NT2/D1 (cell line): ENCODE measurements at places on chromosomes 7 and 10.

- DNase-seq: no peak
Observed at GRCh38 chr7:31853380-31853779, 166.4 kb downstream of the PPP1R17 start.

- DNase-seq: no peak
Observed at GRCh38 chr10:14658331-14659127, 116.2 kb downstream of the FAM107B start.

GRCh38 chr7:2151801-2152612 lies 80.7 kb downstream of the MAD1L1 start:
- no peak for DNase-seq

- no peak for DNase-seq
Observed at GRCh38 chr7:101560856-101561255, 68.2 kb downstream of the MYL10 start.

- DNase-seq: no peak
Observed at GRCh38 chr7:30907527-30908267, 4.0 kb upstream of the AQP1 start.

GRCh38 chr7:7808156-7808555 lies 89.7 kb upstream of the RPA3 start:
- no peak for DNase-seq

- DNase-seq: no peak
Observed at GRCh38 chr10:69492091-69492745, 41.0 kb downstream of the TSPAN15 start.

DNA sequence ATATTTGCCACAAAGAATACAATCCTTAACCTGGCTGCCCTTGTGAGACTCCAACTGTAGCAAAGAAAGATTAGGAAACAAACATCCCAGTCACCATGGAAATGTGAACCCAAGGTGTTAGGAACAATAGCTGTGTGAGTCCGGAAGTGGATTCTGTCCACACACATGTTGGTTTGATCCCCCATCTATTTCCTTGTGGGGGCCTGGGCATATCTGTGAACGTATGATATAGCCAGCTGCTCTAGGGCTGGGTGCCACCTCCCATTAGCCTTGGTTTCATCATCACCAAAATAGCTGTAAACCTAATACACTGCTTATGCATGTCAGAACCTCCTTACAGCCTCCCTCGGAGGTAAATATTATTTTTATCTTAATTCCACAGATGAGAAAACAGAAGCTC lies 26.4 kb downstream of the GRK5 start:
- no peak for DNase-seq

DNA sequence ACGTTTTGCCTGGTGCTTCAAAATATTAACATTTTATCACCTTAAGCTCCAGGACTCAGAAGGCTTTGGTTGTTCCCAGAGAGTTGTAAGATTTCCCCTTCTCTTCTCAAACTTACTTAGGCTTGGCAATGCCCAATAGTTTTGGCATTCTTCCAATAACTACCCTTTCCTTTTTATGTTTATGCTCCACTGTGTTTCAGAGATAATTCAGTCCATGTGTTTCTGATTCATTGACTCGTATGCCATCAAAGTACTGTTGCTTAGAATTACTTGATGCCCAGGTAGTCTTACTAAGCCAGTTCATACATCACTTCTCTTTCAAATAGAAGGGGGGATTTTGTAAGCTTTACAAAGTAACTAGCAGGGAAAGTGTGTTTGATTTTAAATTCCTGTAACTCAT lies 66.6 kb downstream of the AGMO start:
- no peak for DNase-seq

DNA sequence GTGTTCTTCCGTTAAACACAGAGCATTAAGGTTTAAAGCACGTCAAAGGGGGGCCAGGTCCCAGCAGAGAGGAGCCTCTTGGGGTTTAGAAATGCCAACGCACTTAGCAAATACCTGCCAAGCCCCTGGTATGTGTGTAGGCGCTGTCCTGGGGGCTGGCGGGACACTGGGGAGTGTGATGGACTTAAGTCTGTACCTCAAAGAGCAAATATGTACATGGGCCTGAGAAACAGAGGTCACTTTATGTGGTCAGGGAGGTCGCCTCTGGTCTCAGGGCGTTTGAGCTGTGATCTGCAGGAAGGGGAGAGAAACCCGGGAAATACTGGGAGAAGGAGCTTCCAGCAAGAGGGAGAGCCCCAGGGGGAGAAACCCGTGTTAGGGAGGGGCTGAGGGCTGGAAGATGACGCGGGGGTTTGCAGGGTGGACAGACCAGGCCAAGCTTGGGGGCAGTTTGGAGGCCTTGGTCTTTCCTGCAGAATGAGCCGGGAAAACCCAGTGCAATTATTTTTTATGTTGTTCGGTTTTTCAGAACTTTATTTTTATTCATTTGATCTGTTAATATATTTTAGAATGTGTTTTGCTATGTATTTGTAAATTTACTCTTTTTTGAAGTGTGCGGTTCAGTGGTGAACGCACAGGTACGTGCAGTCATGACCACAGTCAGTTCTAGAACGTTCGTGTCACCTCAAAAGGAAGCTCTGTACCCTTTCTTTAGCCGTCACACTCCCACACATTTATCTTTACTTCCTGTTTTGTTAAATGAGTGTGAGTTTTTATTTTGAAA lies 441.4 kb upstream of the FOXK1 start:
- DNase-seq: peak; percentile 15

GRCh38 chr10:113626809-113627355 lies 37.0 kb downstream of the NRAP start:
- DNase-seq: no peak

- no peak for DNase-seq
Observed at GRCh38 chr10:127824826-127825225, 67.9 kb downstream of the CLRN3 start.

- peak; percentile 68 for DNase-seq
Observed at GRCh38 chr7:69780379-69780778, 182.1 kb downstream of the AUTS2 start.

- no peak for DNase-seq
Observed at GRCh38 chr7:126685018-126685573, 567.6 kb downstream of the GRM8 start.

GRCh38 chr7:143289421-143289820 lies 1.3 kb downstream of the CASP2 start:
- no peak for DNase-seq

DNA sequence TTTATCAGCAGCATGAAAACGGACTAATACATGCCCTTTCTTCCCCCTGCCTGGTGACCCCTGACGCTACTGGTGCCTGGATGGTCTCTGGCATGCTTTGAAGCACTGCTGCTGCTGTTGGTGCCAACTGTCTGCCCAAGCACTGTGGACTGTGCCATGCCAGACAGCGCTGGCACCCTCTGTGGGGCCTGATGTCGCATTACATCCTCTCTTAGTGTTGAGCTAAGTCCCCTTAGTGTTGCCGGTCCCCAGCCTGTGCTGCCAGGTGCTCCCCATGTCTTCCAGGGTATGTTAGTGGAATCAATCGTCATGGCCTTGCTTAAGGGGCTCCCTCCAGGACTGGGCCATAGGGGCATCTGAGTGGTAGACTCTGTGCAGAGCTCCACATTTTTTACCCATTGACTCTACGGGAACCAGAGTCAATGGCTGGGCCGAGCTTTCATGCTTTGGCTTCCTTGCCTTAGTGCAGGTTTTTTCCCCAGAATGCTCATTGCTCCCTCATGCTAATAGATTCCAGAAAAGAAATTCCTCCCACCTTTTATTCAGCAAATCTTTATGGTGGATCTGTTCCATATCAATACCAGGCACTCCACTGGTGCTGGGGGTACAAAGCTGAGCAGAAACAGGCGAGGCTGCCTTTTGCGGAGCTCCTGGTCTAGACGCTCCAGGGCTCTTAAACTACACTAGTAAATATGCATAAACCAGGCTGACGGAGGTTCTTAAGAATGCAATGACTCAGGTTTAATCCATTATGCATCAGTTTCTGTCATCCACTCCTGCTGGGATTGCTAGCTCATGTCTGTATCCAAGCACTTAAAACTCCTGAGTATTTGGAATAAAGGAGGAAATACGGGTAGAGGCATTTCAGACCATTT lies 21.8 kb upstream of the MRC1 start:
- DNase-seq: peak; percentile 81

- DNase-seq: no peak
Observed at GRCh38 chr10:110069502-110069982, 61.8 kb downstream of the ADD3 start.

GRCh38 chr7:17665029-17665428 lies 275.3 kb downstream of the SNX13 start:
- DNase-seq: no peak

GRCh38 chr7:22110227-22110839 lies 164.6 kb upstream of the CDCA7L start:
- DNase-seq: peak; percentile 91

GRCh38 chr10:20303453-20304152 lies 487.4 kb downstream of the PLXDC2 start:
- no peak for DNase-seq

DNA sequence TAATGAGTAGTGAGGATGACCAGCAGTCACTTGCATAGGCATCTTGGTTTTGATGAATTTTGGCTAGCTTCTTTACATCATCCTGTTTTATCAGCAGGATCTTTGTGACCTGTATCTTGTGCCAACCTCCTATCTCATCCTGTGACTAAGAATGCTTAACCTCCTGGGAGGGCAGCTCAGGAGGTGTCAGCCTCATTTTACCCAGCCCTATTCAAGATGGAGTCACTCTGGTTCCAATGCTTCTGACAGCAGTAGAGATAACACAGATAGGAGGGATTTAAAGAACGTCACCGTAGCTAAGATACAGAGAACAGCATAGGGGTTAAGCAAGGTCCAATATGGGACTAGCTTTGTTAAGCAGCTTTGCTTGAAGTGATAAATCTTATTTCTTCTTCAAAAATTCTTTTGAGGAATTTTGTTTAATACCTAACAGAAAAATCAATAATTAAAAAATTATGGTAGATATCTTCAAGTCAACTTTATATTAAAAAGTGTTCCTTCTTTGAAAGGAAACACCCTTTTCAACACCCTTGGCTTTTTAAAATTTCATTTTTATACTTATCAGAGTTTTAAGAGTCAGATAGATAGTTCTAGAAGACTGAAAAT lies 39.9 kb downstream of the TMEM229A start:
- no peak for DNase-seq

DNA sequence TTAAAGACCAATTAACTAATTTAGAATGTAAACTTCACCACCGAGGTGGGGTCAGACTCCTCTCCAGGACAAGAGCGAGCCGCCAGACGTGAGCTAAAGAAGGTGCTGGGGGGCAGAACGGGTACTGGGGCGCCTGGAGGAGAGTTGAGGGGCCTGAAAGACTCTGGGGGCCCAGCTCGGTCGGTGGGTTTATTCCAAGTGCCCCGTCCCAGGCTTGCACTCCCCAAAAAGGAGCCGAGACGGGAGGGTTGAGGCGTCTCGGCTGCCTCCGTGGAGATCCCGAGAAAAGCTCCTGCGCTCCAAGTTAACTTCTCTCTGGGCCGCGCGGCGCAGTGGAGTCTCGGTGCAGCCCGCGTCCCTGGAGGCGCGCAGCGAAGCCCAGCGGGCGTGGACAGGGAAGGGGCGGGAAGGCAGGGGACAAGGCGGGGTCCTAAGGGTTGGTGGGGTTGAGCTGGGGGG lies 553.3 kb downstream of the TFEC start:
- peak; percentile 13 for DNase-seq

GRCh38 chr10:122240401-122240800 lies 30.7 kb upstream of the BTBD16 start:
- no peak for DNase-seq

GRCh38 chr10:34885011-34885410 lies 69.9 kb upstream of the PARD3 start:
- DNase-seq: no peak

GRCh38 chr7:158110034-158110590 lies 477.5 kb downstream of the PTPRN2 start:
- DNase-seq: no peak

DNA sequence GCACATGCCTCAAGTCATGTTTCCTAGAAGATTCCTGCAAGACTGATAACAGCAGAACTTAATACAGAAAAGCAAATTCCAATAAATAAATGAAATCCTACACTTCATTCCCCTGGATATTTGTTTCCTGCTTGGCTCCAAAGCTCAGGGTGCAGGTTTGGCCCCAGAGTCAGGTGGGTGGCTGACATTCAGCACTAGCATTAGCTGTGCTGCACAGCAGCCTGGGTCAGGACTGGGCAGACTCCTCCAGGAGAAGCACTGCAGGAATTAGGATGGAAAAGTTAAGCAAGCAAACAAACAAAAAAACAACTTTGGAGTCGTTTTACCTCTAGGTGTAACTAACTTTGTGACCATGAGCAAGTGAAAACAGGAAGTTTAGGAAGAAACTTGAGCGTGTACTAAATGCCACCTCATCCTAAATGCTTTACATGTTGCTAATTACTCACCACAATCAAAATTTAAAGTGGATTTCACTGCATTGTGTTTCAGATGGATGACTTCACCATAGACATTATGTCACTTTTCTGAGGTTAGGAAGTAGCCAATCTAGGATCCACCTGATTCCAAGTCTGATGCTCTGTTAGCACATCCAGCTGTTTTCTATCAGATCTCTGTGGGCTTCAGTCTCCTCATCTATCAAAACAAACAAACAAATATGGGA lies 239.4 kb downstream of the C7orf25 start:
- no peak for DNase-seq

DNA sequence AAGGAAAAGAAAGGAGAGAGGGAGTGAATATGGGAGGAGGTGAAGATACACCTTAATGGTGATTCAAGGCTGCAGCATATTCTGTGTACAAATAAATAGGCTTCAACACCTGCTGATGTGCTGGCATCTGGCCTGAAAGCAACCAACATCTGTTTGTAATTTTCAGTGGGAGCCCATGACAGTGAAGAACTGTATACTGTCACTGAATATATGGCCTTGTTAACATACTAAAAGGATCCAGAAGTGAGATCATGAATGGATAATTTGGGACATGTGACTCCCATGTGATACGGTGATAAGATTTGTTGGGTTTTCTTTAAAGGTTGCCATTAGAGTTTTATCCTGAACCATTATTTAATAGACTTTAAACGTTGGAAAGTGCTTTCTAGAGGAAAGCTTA lies 459.3 kb downstream of the CNTNAP2 start:
- no peak for DNase-seq

DNA sequence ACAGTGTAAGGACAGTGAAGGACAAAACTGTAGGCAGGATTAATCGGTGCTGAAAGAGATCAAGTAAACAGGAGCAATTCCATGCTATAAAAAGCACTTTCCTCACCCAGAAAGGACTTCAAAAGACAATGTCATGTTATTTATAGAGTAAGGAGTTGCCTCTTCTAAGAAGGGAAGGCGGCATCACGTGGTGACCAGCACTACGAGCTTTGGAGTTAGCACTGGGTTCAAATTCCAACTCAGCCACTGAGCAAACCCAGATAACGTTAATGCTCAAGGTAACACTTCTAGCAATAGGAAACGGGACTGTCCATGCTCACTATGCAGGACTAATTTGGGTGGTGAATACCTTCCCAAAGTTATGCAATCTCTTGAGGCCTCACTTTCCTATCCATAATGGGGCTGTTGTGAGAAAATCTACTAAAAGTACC lies 715 bp upstream of the PANK1 start:
- no peak for DNase-seq

GRCh38 chr10:65660006-65660405 lies 1265.8 kb upstream of the LRRTM3 start:
- DNase-seq: no peak

DNA sequence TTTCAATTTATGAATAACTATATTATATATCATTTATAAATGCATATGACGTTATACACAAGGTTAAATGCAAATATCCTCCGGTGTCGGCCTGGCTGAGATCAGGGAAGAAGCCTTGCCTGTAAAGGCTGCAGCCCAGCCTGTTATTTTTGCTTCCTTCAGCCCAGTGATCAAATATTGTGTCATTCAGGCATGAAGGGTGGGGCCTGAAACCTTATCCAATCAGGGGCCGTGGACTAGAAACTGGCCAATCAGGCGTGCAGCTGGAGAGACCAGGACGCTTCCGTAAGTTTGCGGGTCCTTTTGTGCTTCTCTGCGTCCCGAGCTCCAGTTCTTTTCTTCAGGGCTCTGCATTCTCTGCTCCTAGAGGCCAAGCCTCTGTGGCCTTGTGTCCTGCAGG lies at the start of gene ZNF722:
Gene ZNF722 (plus strand): TSS at position 301 of the 400 bp plus-strand sequence. CDS start 113 bp downstream, outside the sequence.
- DNase-seq: no peak
